NCI-H2081 treated with DMSO at 0.1 percent for 48 hours (cell line): ENCODE measurements at places on chromosomes 3 and 15.

DNA sequence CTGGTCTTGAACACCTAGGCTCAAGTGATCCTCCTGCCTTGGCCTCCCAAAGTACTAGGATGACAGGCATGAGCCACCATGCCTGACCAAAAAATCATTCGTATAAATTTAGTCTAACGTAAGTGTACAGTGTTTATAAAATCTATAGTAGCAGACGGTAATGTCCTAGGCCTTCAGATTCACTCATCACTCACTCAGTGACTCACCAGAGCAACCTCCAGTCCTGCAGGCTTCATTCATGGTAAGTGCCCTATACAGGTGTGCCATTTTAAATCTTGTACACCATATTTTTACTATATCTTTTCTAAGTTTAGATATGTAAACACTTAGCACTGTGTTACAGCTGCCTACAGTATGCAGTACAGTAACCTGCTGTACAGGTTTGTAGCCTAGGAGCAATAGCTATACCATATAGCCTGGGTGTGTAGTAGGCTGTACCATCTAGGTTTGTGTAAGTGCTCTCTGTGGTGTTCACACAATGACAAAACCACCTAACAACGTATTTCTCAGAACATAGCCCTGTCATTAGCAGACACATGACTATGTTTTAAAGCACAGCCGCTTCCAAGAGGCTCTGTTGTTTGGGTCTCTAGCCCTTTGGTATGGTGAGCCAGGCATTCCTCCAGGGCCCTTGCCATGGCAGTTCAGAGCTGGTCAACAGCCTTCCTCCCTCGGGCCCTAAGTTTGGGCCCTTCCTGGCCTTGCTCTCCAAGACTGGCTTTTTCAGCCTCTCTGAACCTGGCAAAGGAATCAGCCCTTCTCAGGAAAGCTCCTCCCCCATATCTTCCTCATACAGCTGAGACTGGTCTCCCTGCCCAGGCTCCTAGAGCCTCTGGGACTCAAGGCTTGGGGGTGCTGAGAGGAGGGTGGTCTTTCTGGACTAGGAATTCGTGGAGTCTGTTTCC, 1.9 kb upstream of the CCDC9B start:
- no peak for DNase-seq

DNA sequence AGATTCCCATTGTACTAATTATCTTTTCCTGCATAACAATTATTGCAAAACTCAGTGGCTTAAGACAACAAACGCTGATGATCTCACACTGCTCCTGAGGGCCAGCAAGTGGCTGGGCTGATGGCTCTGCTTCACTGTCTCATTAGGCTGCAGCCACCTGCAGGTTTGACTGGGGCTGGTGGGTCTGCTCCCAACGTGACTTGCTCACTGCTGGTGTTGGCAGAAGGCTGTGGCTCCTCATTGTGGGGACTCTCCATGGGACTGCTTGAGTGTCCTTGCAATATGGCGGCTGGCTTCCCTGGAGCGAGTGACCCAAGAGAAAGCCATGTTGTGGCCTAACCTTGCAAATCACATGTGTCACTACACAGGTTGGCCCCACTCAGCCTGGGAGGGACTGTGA, 71.1 kb downstream of the PLXNA1 start:
- DNase-seq, result no peak

GRCh38 chr15:90664650-90665287, 52.4 kb upstream of the BLM start:
- DNase-seq, result no peak

GRCh38 chr3:147651107-147651778, 242.1 kb downstream of the ZIC1 start:
- no peak for DNase-seq

GRCh38 chr3:109131276-109131675, 5.2 kb upstream of the C3orf85 start:
- DNase-seq, result no peak

- no peak for DNase-seq
Observed at GRCh38 chr15:34360298-34360697, 6.7 kb downstream of the LPCAT4 start.

GRCh38 chr15:60137711-60138396, 133.7 kb downstream of the FOXB1 start:
- DNase-seq, result no peak

- DNase-seq, result no peak
Observed at GRCh38 chr3:127216415-127217261, 23.7 kb downstream of the PRR23E start.

- DNase-seq, result no peak
Observed at GRCh38 chr3:42979044-42979972, at the start of gene GASK1A. Gene GASK1A, plus strand, starts transcription at chr3:42979311. Its CDS starts 332 bp downstream, at chr3:42979643.

- no peak for DNase-seq
Observed at GRCh38 chr3:182276512-182276911, 516.8 kb upstream of the ATP11B start.

- DNase-seq, result no peak
Observed at GRCh38 chr3:57000012-57000411, 60.5 kb upstream of the SPATA12 start.
